ENCODE measurements at places on chromosomes 2 and 18.
A peak's percentile ranks its signal among the peaks of the same experiment; 100 is the strongest.

- no peak for DNase-seq
Observed at GRCh38 chr2:112811841-112812306, 24.7 kb downstream of the IL1B start.

- DNase-seq: no peak
Observed at GRCh38 chr2:57920342-57920939, 126.2 kb upstream of the VRK2 start.

DNA sequence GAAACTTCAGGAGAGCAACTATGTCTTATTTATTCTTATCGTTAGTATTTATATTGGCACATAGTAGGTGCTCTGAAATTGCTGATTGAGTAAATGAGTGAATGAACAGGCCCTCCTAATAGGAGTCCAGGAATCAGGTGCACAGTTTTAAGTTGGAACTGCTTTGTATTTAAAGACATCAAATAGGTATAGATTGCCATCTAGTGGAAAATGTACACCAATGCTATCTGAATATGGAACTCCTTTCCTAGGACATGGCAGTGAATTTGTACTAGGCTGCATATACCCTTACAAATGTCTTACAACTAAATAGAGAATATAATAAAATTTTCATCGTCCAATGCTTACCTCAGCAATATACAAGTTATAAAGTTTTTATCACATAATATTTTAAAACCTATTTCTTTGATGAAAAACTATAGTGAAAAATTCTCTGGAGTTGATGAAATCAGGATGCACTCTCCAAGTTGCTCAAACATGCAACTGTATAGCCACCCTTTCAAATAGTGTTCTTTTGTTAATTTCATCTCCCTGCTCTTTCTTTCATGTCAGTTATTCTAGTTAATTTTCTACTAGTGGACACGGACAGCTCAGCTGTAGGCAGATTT lies 318.9 kb upstream of the SYT4 start:
- DNase-seq: no peak

GRCh38 chr18:74625157-74625556 lies 27.5 kb downstream of the ZNF407 start:
- DNase-seq: no peak

- DNase-seq: no peak
Observed at GRCh38 chr2:127917916-127918315, 32.2 kb upstream of the AMMECR1L start.

DNA sequence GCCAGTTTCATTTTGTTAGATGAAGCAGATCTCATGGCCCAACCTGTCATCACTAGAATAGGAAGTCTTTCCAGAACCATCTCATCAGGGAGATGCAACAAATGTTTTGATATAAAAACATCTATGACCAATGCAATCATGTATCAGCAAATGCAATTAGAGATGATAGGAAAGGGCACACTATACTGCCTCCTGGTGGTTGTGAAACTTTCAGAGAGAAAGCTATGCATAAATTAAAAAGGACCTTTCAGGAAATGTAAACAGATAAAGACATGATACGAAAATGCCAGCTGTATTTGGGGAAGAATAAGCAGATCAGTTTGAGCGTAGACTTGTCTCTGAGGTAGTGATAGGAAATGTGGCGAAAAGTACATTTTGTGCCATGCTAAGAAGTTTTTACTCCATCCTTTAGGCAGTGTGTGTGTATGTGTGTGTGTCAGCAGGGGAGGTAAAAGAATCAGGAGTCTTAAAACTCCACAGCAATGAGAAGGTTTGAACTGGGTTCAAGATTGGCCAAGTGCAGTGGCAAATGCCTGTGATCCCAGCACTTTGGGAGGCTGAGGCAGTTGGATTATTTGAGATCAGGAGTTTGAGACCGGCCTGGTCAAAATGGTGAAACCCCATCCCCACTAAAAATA lies 479.3 kb downstream of the CPS1 start:
- DNase-seq: peak; percentile 16

DNA sequence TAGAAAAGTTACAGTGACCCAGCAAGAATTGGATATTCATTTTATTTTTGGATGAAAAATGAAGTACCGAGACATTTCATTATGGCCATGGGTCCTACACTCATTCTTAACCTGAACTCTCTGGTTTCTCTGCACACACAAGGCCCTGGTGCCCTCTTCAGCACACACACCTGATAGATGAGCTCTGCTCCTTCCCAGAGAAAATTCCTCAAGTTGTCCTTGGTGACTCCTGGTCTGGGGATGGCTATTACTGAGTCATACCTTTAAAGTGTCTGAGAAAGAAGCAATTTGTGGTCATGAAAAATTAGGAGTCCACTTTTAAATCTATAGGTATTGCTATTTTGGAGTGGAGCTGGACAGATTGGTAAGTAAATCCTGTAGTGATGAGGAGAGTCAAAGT lies 311.5 kb downstream of the CDH2 start:
- no peak for DNase-seq

GRCh38 chr2:65834771-65835475 lies 402.5 kb upstream of the SPRED2 start:
- DNase-seq: no peak

DNA sequence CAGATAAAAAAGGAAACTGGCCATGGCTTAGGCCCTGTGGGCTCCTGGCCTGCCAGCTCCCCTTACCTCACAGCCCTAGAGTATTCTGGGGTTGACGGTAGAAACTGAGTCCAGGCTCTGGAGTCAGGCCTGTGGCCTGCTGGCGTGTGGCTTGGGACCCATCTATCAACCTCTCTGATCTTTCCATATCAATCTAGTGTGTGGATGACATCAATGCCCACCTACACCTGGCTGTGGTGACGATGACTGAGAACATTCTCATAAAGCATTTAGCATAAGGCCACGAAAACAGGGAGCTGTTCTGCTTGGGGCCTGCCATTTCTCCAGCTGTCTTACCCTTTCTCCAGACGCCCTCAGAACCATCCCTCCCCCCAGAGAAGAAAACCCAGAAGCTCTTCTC lies 17.9 kb downstream of the PCARE start:
- no peak for DNase-seq

GRCh38 chr2:218465987-218466633 lies 47.2 kb downstream of the VIL1 start:
- no peak for DNase-seq

GRCh38 chr18:68176901-68177300 lies 538.0 kb downstream of the TMX3 start:
- DNase-seq: no peak

DNA sequence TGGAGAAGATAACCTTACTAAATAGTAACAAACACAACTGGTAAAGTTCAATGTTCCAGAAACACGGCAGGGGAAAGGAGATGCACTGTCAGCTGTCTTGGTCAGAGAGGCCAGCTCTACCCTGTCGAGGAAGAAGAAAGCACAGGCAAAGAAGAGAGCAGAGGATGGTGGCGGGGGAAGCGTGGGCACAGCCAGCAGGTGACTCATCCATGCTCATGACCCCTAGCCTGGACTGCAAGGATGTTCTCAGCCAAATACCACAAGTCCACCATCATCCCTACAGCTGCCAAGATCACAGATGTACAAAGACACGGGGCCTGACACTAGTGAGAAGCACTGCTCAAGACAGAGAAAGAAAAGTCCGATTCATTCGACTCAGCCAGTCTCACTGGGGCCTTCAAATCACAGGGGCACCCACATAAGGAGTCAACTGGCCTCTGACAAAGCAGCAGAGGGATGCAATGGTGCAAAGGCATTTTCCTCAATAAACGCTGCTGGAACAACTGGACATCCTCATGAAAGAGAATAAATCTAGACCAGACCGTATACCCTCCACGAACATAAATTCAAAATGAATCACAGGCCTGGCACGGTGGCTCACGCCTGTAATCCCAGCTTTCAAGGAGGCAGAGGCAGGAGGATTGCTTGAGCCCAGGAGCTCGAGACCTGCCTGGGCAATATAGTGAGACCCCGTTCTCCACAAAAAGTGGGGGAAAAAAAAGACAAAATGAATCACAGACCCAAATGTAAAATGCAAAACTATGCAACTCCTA lies 5.6 kb downstream of the DTYMK start:
- no peak for DNase-seq

DNA sequence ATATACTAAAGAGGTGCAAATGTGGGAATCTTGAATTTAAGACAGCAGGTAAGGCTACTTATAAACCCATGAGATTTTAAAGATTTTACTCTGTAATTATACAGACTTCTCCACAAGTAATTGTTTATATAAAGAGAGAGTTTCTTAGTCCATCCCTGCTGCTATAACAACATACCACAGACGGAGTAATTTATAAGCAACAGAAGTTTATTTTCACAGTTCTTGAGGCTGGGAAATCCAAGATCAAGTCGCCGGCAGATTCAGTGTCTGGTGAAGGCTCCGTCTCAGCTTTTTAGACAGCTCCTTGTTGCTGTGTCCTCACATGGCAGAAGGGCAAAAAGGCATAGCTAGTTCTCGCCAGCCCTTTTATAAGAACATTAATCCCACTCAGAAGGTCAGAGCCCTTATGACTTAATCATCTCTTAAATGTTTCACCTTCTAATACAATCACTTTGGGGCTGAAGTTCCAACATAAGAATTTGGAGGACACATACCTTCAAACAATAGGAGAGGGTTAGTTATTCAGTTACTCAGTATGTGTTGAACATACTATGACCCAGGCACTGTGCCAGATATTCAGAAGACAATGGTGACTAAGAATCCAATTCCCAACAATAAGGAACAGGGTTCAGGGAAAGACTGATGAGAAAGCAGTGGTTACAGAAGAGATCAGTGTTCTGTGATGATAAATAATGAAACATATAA lies 466.0 kb downstream of the RIT2 start:
- no peak for DNase-seq

GRCh38 chr2:239167011-239167673 lies 233.7 kb downstream of the HDAC4 start:
- no peak for DNase-seq

GRCh38 chr18:23133860-23134779 lies 1.2 kb upstream of the CABLES1 start:
- no peak for DNase-seq

DNA sequence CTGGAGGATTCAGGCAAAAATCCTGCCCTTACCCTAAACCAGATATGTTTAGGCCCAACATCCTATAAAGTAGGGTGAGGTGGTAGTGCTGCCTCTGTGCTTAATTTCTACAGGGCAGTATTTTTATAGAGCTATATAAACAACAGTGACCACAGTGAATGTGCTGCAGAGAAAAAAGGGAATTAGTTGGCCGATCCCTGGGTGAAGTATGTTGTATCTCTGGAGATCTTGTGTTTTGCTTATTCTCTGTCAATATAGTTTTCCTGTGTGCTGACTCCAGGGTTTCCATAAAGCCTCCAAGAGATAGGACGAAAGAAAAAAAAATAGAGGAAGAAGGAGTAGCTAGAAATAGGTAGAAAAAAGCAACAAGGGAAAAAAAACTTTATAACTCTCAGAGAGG lies 88.9 kb upstream of the THOC1 start:
- DNase-seq: no peak

DNA sequence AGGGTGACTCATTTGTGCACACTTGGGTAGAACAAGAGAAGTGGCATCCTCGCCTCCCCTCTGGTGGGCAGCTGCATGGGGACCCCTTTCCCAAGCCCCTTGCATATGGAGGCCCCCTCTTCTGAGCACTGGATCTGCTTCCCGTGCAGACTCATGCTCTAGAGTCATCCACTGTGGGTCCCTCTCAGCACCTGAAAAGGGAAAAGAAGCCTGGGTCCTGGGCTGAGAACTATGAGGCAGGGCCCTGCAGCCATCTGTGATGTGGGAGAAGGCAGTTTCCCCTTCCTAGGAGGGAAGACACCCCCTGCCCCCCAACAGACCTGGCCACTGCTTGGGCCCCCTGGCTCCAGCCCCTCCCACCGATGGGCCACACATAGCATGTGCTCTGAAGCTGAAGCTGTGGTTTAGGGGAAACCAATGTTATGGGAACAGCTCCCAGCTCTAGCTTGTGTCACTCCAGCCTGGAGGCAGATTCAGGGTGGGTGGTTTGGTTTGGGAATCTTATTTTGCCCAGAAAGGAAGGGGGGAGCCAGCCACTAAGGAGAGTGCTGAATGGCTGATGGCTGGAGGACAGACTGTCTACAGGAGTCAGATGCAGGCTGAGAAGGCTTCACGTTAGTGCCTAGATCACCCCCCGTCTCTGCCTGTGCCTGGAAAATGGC lies 172.8 kb downstream of the GLI2 start:
- DNase-seq: no peak

GRCh38 chr18:73614812-73615211 lies 532.8 kb downstream of the FBXO15 start:
- no peak for DNase-seq

DNA sequence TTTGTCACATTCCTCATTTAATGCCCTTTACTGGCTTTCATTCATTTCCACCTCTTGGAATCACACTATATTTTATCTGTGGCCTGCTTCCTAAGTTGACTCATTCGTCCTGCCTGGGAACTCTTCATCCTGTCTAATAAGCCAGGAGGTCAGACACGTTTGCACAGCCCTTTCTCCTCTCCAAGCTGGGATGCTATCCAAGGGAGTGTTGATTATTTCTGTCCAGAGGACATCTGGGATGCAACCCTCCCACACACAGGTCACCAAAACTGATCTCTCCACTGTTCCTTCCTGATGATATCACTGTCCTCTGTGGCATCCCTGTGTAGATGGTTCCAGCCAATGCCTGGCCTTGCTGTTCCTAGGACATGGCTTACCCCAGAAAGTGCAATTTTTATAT lies 79.8 kb upstream of the NOSTRIN start:
- no peak for DNase-seq

DNA sequence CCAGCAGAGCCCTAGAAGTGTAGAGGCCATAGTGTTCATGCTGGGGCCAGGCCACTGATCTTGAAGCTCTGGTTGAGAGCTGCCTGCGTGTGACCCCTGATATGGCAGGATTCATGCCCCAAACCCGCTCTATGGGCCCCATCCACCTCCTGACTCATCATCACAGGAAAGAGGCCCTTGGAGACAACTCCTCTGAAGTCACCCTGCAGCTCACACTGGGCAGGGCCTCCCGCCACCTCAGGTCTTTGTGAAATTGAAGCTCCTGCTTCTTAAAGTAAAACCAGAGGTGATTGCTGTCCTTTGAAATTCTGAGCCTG lies 12.0 kb upstream of the TUBB6 start:
- DNase-seq: no peak

DNA sequence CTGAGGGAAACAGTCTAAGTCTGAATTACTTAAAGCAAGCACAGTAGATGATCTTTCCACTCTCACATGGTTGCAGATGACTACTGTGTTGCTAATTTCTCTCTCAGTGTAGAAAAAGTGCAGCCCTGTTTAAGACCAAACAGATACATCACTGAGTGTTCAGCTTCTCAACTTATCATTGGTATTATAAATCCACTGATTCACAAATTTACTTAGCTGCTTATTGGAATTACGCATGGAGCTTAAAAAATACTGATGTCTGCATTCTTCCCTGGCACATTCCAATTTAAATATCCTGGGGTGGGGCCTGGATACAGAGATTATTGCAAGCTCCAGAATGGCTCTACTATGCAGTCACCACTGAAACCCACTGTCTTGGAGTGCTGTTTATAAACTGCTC lies 411.2 kb downstream of the RND3 start:
- DNase-seq: no peak
